ENCODE measurements at places on chromosomes 4 and X.

DNA sequence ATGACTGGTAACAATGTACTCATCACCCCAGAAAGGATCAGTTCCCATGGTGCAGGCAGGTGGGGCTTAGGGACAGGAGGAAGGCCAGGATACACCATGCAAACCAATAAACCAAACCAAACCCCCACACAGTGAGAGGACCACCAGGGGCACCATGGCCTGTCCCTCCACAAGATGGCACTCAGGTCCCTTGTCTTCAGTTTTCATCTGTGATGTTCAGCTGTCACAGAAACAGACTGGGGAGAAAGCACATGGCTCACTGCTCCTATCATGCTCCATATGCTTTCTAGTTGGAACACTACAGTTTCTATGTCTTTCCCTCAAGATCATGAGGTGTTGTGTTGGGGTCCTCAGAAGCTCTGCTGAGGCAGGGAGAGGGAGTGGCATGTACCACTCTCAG, 10.1 kb downstream of the HS3ST1 start:
- no peak for DNase-seq

DNA sequence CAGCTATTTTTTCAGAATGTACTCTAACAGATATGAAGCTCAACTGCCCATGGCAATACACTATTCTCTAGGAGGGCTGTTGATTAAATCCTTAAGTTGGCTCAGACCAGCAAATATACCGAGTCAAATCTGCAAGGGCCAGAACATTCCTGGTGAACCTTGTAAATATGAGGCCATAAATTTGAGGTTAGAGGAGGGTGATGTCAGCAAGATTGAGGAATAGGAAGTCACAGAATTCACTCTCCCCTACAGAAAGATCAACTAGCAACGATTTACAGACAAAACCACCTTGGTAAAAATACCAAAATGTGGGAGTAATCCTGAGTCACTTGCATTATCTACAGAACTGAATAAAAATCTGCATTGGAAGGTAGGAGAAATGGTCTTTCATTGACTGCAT, 399.3 kb downstream of the GPM6A start:
- no peak for DNase-seq

DNA sequence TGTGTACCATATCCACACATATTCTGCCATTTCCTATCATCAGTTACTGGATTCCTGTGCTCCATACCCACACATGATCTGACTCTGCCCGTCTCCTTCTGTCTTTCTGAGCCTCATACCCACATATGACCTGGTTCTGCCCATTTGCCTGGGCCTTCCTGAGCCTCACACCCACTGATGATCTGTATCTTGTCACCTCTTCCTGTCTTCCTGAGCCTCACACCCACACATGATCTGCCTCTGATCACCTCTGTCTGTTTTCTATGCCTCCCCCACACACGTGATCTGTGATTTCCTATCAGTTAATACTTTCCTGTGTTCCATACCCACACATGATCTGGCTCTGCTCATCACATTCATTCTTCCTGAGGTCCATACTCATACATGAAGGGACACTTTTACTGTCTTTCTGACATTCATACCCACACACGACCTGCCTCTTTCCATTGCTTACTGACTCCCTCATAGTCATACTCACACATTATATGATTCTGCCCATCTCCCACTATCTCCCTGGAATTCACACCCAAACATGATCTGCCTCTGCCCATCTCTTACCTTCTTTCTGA, 32.5 kb downstream of the SCML1 start:
- DNase-seq: no peak

GRCh38 chr4:66187175-66187720, 517.0 kb upstream of the EPHA5 start:
- no peak for DNase-seq

DNA sequence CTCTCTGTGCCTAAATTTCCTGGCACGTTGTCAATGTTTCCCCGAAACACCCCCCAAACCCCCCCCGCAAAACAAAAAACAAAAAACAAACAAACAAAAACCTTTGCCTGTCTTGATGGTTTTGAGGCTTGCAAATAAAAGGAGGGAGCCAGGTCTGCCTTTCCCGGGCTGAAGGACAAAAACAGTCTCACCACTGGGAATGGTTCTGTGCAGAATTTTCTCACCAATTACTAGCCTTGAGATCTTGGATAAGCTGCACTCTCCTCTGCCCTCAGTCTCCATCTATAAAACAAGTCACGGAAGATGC, 15.5 kb downstream of the NKX3-2 start:
- no peak for DNase-seq

DNA sequence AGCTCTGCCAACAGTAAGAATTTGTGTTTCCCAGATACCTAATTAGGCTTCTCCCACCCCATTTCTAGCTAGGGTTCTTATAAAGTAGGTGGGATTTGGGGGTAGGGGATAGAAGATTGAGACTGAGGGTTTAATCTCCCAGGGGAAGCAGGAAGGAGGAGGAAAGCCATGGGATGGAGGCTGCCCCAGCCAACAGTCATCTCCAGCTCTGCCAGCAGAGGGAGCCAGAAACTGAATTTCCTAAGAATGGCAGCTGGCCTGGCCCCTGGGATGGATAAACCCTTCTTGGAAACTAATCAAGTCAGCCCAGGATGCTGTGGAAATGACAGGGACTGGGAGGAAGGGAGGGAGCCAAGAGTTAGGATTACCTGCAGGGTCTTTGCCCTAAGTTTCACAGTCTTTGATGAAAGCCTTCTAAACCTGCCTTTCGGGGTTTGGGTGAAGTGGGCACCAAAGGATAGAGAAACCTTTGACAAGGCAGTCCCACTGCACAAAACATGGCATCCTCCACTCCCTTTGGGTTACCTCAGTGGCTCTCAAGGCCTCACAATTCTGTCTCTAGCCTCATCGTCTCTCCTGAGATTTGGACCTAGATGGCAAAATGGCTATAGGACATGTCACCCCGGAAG, 6.7 kb upstream of the ERCC6L start:
- DNase-seq: peak; percentile 30

DNA sequence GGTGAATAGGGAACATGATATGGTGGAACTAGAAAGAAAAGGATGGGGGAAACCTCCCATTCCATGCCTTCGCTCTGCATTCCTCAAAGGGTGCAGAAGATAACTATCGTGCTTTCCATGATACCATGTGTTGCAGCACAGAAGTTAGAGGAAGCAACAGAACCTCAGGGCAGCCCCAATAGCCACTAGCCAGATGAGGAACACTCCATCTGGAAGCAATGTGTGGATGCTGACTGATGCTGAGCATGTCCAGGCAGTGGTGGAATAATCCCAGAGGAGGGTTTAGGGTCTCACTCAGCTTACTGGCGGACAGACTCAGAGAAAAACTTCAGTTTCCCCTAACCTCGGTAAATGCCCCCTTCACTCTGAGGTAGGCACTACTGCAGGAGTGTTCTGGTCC, 7.5 kb downstream of the SMIM10 start:
- DNase-seq: no peak

- DNase-seq: no peak
Observed at GRCh38 chrX:21975812-21976211, 35.3 kb downstream of the SMS start.

- no peak for DNase-seq
Observed at GRCh38 chr4:64582492-64582891, 173.2 kb upstream of the TECRL start.

- DNase-seq: no peak
Observed at GRCh38 chrX:19544693-19545305, 29.5 kb upstream of the MAP3K15 start.

DNA sequence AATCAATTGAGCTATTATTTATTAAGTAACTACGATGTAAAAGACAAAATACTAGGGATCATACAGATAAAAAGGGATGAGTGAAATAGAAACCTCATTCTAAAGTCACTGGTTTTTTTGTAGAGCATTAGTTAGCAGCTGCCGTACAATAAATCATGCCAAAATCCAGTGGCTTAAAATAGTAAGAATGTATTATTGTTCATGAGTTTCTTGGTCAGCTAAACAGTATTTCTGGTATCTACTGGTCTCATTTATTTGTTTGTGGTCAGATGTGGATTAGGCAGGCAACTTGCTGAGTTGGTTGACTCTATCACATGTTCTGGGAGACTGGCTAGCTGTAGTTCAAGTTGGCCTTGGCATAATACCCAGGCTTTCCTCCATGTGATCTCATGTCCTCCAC, 667.3 kb downstream of the GALNTL6 start:
- DNase-seq: no peak
